T-helper 9 cell (primary cell): ENCODE measurements at places on chromosomes 16 and 17.

DNA sequence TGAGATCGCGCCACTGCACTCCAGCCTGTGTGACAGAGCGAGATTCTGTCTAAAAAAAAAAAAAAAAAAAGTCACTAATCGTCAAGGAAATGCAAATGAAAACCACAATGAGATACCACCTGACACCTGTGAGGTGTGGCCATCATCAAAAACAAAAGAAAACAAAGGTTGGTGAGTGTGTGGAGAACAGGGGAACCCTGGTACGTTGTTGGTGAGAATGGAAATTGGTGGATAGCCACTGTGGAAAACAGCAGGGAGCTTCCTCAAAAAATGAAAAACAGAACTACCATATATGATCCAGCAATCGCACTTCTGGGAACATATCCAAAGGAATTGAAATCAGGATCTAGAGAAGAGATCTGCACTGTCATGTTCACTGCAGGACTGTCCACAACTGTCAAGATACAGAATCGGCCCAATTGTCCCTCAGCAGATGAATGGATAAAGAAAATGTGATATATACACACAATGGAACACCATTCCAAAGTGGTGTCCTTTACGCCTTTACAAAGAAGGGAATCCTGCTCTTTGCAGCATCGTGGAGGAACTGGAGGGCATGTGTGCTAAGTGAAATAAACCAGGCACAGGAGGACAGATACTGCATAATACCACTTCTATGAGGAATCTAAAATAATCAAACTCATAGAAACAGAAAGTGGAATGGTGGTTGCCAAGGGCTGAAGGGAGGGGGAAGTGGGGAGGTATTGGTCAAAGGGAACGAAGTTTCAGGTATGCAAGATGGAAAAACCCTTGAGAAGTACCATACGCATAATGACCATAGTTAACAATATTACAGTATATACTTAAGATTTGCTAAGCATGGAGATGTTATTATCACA is 63.5 kb upstream of the PLCG2 start:
- DNase-seq, result no peak

- no peak for DNase-seq
Measured at GRCh38 chr17:64461788-64462187, 12.9 kb downstream of the MILR1 start.

- DNase-seq, result no peak
Measured at GRCh38 chr17:1398931-1399678, 917 bp downstream of the YWHAE start.

DNA sequence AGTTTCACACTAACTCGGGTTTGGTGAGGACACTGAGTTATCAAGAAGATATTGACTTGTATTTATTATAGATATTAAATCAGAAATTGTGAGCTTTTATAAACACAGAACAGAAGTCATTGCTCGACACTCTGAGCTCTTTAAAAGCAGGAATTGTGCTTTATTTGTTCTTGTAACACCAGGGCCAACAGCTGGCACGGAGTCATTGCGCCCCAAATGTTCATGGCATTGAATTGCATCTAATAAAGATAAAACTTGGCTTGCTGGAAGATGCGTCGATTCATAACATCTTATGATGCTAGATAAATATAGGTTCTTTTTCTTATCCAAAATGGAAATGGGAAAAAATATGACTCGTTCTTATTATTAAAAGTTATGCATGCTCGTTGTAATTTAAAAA is 11.8 kb upstream of the MLYCD start:
- no peak for DNase-seq

DNA sequence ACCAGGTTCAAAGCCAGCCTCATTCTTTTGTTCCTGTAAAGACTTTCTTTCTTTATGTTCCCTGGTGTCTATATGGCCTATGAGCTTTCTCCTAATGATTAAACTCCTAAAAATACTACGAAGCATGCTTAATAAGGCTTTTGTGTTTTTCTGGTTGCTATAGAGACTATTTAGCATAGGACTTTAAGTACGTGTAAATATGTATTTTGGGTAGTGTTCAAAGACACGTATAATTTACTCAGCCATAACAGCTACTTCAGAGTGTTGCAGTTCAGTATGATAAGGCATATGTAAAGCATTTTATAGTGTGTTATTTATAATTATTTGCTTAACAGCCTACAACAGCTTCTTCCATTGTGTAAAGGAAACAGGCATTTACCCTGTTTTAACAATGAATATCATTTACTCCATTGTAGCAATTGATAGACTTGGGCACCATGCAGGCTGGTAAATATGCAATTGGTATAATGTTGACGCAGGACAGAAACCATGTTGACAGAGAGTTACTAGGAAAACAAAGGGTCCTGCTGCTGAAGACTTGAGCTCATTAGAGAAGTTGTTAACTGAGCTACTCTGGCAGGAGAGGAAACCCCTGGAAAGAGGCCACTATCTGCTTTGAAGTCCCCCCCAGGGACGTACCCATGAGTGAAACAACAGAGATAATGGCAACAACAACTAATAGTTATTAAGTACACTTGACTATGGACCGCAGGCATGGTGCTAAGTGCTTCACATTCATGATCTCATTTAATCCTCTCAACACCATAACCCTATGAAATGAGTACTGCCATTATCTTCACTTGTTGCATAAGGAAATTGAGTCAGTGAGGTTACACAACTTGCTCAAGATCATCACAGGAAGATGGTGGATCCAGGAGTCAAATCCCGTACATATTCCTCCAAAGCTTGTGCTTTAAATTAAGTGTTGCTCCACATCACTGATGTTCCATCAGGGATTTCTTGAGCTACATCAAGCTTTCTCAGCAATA is 342.2 kb upstream of the DYNLRB2 start:
- no peak for DNase-seq

DNA sequence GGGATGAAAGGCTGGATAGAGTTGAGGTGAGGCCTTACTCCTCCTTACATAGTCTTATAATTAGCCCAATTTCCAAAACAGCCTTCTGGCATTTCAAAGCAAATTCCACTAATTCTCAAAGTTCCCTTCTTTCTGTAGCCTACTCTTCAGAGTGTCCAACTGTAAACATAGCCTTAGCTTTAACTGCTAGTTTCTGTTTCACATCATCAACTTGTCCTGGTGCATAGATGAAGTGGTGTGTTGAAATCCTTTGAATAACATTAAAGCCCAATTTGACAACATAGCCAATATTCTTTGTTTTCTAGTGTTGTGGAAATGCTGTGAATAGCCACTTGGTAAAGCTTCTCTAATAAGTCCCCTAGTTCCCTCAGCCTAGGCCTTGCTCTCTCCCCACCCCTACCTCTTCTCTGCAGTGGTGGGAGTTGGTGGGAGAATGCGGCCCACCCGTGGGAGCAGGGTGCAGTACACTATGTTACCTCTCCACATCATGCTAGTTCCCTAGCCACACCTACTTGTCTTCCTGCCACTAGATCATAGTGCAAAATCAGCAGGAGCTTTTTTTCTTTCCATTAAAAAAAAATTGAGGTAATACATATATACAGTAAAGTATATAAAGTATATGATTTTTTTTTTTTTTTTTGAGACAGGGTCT is 127.0 kb upstream of the HAS3 start:
- DNase-seq, result no peak

GRCh38 chr17:45784293-45784740 is at the start of gene CRHR1:
Gene CRHR1, plus strand, starts transcription at chr17:45784320. Its CDS starts 225 bp downstream, at chr17:45784545.
- no peak for DNase-seq

DNA sequence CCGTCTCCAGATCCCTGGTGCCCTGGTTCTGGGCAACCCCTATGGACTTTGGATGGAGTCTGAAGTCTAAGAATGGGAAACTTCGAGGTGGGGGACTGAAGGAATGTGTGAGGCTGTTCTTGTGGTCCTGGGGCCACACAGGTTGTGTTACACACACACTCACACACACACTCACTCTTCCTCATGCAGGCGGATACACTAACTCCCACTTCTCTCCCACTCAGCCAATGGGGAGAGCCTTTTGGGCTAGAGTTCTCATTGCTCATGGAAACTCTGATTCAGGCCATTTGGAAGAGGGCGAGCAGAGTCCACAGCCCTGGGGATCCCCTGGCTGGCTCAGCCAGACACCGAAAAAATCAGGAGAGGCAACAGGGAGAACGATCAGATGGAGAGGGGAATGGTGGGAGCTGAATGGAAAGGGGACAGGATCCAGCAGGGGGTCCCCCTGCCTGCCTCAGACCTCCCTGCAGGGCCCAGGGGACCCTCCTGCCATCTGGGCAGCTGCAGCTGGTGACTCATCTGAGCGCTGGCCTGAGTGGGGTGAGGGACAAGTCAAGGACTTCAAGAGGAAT is 9.1 kb downstream of the IGFBP4 start:
- DNase-seq, result no peak

DNA sequence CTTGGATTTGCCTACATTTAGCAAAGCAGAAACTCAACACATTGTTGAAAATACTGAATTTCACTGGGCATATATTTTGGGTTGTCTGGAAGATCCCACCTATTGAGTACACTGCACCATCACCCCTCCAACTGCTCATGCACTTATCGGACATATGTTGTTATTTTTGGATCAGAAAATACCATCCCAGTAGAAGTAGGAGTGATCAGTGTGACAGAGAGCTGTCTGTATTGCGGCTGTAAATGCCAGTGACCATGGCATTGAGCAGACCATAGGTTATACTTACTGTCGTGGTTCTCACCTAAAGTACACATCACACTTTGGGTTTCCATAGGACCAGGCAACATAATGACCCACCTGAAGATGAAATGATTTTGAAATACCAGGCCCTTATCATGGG is 264.7 kb downstream of the CDH13 start:
- no peak for DNase-seq

GRCh38 chr16:11992586-11993524 is 16.3 kb downstream of the SNX29 start:
- no peak for DNase-seq

DNA sequence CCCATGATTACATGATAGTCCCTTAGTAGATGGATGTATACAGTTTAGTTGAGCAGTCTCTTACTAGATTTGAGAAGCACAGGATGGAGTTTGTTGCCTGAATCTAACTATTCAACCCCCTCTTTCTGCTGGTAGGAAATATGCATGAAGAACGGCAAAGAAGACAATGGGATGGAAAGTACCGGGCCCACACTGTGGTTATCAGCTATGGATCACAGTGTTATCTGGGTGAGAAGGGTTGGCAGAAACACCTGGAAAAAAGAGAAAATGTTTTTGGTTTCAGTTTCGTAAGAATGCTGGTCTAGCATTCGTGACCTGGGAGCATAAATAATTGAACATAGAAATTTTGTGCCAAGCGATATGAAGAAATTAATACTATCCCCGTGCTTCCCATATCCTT is 53.1 kb downstream of the ANKFN1 start:
- DNase-seq, result no peak

- no peak for DNase-seq
Measured at GRCh38 chr17:64698725-64699124, 36.6 kb upstream of the SMURF2 start.

DNA sequence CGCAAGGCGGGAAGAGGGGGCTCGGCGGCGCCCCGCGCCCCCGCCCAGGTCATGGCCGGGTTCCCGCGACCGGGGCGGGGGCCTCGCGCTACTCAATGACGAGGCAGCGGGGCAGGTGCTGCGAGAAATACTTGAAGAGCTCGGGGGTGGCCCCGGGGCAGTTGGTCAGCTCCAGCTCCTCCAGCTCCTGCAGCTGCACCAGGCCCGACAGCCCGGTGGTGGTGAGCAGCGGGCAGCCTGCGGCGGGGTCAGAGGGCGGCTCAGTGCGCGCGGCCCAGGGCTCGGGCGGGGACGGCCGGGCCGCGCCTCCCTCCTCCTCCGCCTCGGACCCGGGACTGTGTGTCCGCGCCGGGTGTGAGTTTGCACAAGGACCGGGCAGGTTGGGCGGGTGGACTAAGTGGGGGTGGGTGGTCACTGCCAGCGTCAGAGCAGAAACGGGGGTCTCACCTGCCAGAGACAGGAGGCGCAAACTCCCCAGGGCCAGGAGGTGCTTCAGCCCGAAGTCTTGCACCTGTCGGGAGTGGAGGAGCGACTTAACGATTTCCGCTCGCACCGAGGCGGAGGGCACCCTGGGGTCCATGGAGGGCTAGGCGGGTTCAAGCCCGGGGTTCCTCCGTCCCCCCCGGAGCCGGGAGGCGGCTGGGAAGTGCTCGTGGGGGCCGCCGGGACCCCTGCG is 4.1 kb upstream of the WDR24 start:
- no peak for DNase-seq

DNA sequence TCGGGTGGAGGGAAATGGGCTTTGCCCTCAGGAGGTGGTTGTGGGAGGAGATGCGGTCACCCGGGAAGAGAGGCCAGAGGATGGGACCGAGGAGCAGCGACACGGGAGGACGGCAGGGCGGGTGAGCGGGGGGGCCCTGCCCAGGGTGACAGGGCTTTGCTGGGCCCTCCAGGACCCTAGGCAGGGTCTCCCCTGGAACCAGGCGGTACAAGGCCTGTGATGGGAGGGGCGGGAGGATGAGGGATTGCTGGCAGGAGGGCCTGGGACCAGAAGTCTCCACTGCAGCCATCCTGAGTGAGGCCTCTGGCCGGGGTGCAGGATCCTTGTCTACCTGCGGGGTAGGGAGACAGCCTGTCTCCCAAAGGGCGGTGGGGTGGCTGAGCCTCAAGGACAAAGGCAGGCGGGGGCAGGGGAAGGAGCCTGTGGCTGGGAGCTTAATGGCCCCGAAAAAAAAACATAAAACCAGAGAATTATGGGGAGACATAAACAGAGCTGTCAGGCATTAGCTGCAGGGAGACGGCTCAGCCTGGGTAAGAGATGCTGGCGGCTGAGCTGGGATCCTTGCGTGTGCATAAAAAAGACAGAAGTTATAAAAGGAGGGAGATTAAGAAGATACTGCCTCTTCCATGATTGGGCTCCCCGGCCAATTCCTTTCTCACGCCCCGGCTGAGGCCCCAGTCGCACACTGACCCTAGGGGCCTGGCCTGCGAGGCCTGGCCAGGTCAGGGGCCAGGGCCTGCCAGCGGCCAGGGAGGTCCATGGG is 66.7 kb downstream of the SREBF1 start:
- no peak for DNase-seq

DNA sequence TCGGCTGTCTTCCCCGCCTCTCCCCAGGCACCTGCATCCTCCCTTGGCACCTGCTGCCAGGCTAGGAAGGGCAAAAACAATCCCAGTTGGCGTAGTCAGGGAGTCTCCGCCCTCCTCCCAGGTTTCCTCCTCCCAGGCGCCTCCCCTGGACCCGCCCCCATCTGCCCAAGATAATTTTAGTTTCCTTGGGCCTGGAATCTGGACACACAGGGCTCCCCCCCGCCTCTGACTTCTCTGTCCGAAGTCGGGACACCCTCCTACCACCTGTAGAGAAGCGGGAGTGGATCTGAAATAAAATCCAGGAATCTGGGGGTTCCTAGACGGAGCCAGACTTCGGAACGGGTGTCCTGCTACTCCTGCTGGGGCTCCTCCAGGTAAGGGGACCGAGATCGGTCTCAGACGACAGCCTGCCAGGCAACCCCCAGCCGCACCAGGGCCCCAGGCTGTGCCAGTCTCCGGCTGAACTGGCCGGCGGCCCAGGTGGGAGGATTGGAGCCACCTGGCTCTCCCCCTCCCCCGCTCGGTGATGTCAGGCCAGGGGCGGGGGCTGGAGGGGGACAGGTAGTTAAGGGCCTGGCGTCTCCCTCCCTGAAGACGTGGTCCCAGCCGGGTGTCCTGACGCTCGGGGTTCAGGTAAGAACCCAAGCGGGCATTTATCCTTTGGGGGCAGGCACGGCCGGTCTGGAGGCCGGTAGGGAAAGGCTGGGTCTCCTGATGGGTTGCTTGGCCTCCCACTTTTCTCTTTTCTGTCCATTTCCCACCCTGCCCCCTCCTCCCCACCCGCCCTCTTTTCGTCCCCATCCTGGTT is at the start of gene GRB7:
GRB7 (plus strand) TSS at position 179 of the 808 bp plus-strand sequence. CDS start 4,364 bp downstream, outside the sequence.
- no peak for DNase-seq
